ENCODE measurements at places on chromosomes 2 and 18. TPM values are rescaled to one million over a fixed set of nuclear protein-coding genes. Genes with fewer than 3 reads are reported as not detected.
A peak's percentile ranks its signal among the peaks of the same experiment; 100 is the strongest.

Gene LOXHD1
- 0.49 TPM for polyA plus RNA-seq

Gene POTEI
- polyA plus RNA-seq = 0.10 TPM

Gene CCBE1
- polyA plus RNA-seq = 2.5 TPM

Gene CYP27C1
- 2.0 TPM for polyA plus RNA-seq

Gene VSNL1
- 0.70 TPM for polyA plus RNA-seq

Gene ALPG
- polyA plus RNA-seq = not detected

Gene FEZ2
- 59.4 TPM for polyA plus RNA-seq

Gene OR6B2
- polyA plus RNA-seq = not detected

Gene ACMSD
- polyA plus RNA-seq = 0.34 TPM

Gene CSRNP3
- 4.4 TPM for polyA plus RNA-seq

Gene GLI2
- polyA plus RNA-seq = 4.1 TPM

Gene ZBTB7C
- 1.7 TPM for polyA plus RNA-seq

DNA sequence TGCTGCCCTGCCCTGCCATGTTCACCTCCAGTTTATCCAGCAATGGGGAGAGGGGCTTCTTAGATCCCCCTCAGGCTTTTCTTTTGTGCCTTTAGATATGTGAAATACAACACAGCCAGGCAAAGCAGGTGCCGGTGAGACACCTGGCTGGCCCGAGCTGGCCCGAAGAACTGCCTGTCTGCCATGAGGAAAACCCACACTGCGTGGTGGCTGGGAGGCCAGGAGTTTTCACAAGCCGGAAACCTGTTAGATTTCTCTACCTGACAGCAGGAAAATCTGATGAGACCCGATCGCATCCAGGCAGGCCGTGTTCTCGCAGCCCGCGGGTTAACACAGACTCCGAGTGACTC lies 5.7 kb upstream of the GAL3ST2 start:
- no peak overlapping the region for H3K27ac ChIP-seq
- peaks cover 21% of the 10 kb centered on the region for H3K4me1 ChIP-seq
- no peak overlapping the region for H3K4me3 ChIP-seq
- peaks cover 4% of the 10 kb centered on the region for H3K36me3 ChIP-seq
- peaks cover 4% of the 10 kb centered on the region for H3K27me3 ChIP-seq

- H3K4me1 ChIP-seq = no peaks in the 10 kb centered on the region
- H3K27ac ChIP-seq = no peak overlapping the region
- H3K27me3 ChIP-seq = no peaks in the 10 kb centered on the region
- no peak for DNase-seq
- H3K36me3 ChIP-seq = no peaks in the 10 kb centered on the region
- H3K4me3 ChIP-seq = no peak overlapping the region
These were observed 50.0 kb downstream of the GPD2 start for GRCh38 chr2:156486147-156486546.

DNA sequence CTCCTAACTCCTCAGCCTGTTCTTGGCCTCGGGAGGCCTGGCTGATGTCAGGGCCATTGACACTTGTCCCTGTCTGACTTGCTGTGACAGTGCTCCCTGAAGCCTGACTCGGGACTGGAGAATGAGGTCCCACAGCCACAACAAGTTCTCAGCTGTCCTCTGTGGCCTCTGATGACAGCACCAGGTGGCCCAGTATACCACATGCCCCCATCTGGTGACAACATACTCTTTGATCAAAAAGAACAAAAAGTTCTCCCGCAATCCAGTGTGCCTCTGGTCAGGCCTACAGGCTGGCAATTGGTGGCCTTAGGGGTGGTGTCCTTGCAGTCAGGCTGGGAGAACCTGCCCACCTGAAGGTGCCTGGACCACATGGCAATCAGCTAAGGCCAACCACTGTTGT lies 102.6 kb downstream of the SEPTIN10 start:
- H3K4me1 ChIP-seq = peaks cover 5% of the 10 kb centered on the region
- H3K27me3 ChIP-seq = no peaks in the 10 kb centered on the region
- H3K36me3 ChIP-seq = no peaks in the 10 kb centered on the region

DNA sequence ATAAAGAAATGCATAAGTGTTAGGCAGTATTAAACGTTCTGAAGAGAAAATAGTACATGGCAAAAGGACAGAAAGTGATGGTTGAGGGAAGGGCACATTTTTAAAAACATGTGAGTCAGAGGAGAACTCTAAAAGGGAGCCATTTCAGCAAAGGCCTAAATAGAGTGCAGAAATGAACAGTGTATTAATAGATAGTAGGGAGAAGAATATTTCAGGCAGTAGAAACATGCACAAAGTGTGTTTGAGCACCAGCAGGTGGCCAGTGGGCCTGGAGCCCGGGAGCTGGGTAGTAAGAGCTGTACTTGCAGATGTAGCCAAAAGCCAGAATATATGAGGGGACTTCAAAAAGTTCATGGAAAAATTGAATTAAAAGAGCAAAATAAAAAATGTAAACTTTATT lies 288.1 kb upstream of the FIGN start:
- no peaks in the 10 kb centered on the region for H3K4me1 ChIP-seq
- H3K27ac ChIP-seq = no peak overlapping the region
- no peaks in the 10 kb centered on the region for H3K27me3 ChIP-seq
- no peak overlapping the region for H3K4me3 ChIP-seq

GRCh38 chr18:75782826-75783225 lies 355.3 kb upstream of the SMIM21 start:
- H3K27ac ChIP-seq = no peak overlapping the region
- no peak overlapping the region for H3K4me3 ChIP-seq
- peaks cover 3% of the 10 kb centered on the region for H3K4me1 ChIP-seq
- no peaks in the 10 kb centered on the region for H3K36me3 ChIP-seq
- H3K27me3 ChIP-seq = no peaks in the 10 kb centered on the region

DNA sequence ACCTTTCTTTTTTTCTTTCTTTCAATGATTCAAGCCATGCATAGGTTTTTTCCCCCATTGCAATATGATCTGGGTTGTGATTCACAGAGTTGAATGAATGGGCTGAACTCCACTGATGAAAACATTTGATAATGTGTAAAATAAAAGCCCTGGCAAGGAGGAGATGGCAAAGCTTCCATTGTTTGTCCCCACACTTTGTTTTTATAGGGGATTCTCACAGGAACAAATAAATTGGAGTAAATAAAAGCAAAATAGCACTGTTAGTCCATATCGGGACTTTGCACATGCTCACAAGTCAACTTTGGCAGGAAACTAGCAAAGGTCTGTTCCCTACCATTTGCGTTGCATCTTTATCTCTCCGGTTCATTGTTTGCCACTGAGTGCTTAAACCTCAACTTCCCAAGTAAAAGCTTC lies 55.7 kb downstream of the MEIS1 start:
- H3K27me3 ChIP-seq = no peaks in the 10 kb centered on the region
- no peak overlapping the region for H3K27ac ChIP-seq
- no peak overlapping the region for H3K4me3 ChIP-seq
- H3K4me1 ChIP-seq = peaks cover 7% of the 10 kb centered on the region

- H3K27ac ChIP-seq = peak within 1 kb of the TSS; percentile 41
- H3K4me1 ChIP-seq = peaks cover 36% of the 10 kb centered on the region
- no peaks in the 10 kb centered on the region for H3K36me3 ChIP-seq
- peak within 1 kb of the TSS; percentile 67 for H3K4me3 ChIP-seq
- no peaks in the 10 kb centered on the region for H3K27me3 ChIP-seq
These were observed at the start of gene DGKD for GRCh38 chr2:233353769-233354499. TSS of gene DGKD (plus strand) at chr2:233354494. CDS start at chr2:233354519, 25 bp downstream.

DNA sequence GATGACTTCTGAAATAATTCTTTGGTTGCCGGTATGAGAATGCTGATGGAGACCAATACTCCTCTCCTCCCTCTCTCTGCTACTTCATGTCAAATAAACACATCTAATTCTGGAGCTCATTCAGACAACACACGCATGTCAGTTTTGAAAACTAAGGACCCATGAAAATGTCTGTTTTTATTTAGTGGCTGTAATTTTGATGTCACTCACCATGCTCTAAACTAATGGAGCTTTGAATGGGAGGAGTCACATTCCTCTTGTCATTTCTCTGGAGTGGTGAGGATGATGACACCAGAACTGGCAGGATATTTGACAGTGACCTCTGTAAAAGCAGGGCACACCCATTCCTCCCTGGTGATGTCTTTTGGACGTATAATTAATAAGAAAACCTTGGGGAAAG lies 163.0 kb downstream of the PHLPP1 start:
- H3K27me3 ChIP-seq = no peaks in the 10 kb centered on the region
- H3K4me1 ChIP-seq = peaks cover 6% of the 10 kb centered on the region
- no peak for DNase-seq
- H3K27ac ChIP-seq = no peak overlapping the region
- peaks cover 2% of the 10 kb centered on the region for H3K36me3 ChIP-seq

GRCh38 chr18:22483407-22483806 lies 65.7 kb upstream of the CTAGE1 start:
- H3K4me3 ChIP-seq = no peak overlapping the region
- DNase-seq = no peak
- H3K27ac ChIP-seq = no peak overlapping the region

- no peaks in the 10 kb centered on the region for H3K27me3 ChIP-seq
- no peak overlapping the region for H3K4me3 ChIP-seq
- peaks cover 20% of the 10 kb centered on the region for H3K4me1 ChIP-seq
- no peak for DNase-seq
- H3K36me3 ChIP-seq = no peaks in the 10 kb centered on the region
These were observed 109.1 kb upstream of the OTOS start for GRCh38 chr2:240249423-240250149.

GRCh38 chr2:164779383-164780057 lies 62.1 kb downstream of the COBLL1 start:
- H3K4me1 ChIP-seq = peaks cover 5% of the 10 kb centered on the region
- H3K27ac ChIP-seq = no peak overlapping the region
- H3K4me3 ChIP-seq = no peak overlapping the region
- H3K36me3 ChIP-seq = no peaks in the 10 kb centered on the region

DNA sequence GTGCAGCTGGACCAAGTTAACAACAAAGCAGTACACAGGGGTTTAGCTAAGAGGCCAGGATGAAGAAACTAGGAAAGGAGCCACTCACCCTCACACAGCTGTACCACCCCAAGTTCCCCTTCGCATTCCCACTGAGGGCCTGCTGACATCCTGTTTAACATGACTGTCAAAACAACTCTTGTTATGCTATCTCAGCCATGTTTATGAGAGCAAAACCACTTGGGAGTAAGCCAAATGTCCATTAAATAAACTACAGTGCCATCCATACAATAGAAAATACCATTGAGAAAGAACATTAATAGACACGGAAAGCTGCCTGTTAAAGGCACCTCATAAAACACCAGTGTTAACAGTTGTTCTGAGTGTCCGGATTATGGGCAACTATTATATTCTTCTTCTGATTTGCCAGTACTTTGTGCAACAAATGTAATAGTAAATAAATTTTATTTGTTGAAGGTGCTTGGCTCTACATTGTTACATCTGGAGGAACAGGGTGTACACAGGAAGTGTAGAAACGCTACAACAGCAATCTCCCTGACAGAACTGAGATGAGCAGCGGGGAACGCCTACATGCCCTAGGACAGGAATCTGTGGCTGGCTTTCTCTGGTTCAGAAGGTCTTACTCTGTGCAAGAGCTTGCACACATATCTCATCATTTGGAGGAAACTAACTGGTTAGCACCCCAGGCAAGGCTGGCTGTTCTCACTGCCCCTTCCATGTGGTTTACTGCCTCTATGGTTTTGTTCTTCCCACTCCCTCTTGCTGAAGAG lies 85.6 kb downstream of the EHD3 start:
- H3K4me3 ChIP-seq = no peak overlapping the region
- peaks cover 3% of the 10 kb centered on the region for H3K36me3 ChIP-seq
- no peaks in the 10 kb centered on the region for H3K27me3 ChIP-seq
- DNase-seq = no peak

GRCh38 chr18:25189391-25190185 lies 162.4 kb downstream of the ZNF521 start:
- no peak for DNase-seq
- no peaks in the 10 kb centered on the region for H3K4me1 ChIP-seq
- H3K4me3 ChIP-seq = no peak overlapping the region
- no peak overlapping the region for H3K27ac ChIP-seq
- H3K27me3 ChIP-seq = no peaks in the 10 kb centered on the region
- H3K36me3 ChIP-seq = no peaks in the 10 kb centered on the region

DNA sequence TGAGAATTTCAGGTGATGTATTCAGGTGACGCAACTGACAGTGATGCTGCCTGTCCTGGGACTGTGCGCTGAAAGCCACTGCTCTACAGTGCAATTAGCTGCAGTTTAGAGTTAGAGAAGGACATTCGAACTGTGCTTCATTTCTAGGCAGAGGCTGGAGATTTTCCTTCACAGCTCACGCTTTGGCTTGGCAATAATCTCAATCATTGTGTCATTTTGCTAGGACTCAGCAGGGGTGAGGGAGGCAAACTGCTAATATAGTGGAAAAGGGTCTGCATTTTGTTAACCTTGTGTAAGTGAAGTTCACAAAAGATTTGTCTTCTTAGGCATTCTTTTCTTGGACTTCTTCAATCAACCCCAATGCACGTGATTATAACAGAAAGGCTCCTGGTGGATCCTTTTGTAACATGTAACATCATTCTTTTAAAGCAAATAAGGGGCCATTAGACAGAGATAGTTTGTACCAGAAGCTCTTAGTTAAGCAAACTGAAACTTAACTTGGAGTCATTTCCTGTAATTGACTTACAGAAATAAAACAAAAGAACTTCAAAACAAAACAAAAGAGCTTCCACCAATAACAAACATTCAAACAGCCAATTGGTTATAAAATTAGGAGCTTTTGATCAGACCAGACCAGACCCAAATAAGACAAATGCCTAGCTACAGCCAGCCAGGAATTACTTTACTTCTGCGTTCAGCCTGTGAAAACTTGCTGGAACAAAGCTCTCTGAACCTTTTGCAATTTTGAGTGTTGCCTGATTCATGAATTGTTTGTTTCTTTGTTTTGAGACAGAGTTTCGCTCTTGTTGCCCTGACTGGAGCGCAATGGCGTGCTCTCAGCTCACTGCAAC lies 1376.3 kb upstream of the CELF4 start:
- no peaks in the 10 kb centered on the region for H3K4me1 ChIP-seq
- no peaks in the 10 kb centered on the region for H3K27me3 ChIP-seq
- no peaks in the 10 kb centered on the region for H3K36me3 ChIP-seq
- no peak overlapping the region for H3K4me3 ChIP-seq

- DNase-seq = peak; percentile 36
- peaks cover 1% of the 10 kb centered on the region for H3K4me1 ChIP-seq
These were observed 89.9 kb downstream of the GLI2 start for GRCh38 chr2:120825370-120826259.
